Hepatocyte (in vitro differentiated cells): ENCODE measurements at places on chromosomes 11 and 22.
A peak's percentile ranks its signal among the peaks of the same experiment; 100 is the strongest.

GRCh38 chr22:36409911-36410756 lies 22.4 kb upstream of the MYH9 start:
- peak; percentile 98 for DNase-seq
- peak overlapping the region; percentile 98 for H3K27ac ChIP-seq
- H3K36me3 ChIP-seq, result no peaks in the 10 kb centered on the region
- H3K4me1 ChIP-seq, result peaks cover 8% of the 10 kb centered on the region
- H3K27me3 ChIP-seq, result no peaks in the 10 kb centered on the region

GRCh38 chr22:24830205-24830979 lies 24.4 kb downstream of the SGSM1 start:
- H3K36me3 ChIP-seq, result no peaks in the 10 kb centered on the region
- H3K27ac ChIP-seq, result no peak overlapping the region
- DNase-seq, result no peak
- no peak overlapping the region for H3K4me3 ChIP-seq
- peaks cover 16% of the 10 kb centered on the region for H3K4me1 ChIP-seq
- H3K27me3 ChIP-seq, result peaks cover 4% of the 10 kb centered on the region

GRCh38 chr22:17334059-17334458 lies 35.2 kb upstream of the CECR2 start:
- H3K4me3 ChIP-seq, result no peak overlapping the region
- H3K27ac ChIP-seq, result no peak overlapping the region
- no peaks in the 10 kb centered on the region for H3K27me3 ChIP-seq

- DNase-seq, result peak; percentile 51
- H3K27me3 ChIP-seq, result no peaks in the 10 kb centered on the region
- H3K36me3 ChIP-seq, result no peaks in the 10 kb centered on the region
- peaks cover 15% of the 10 kb centered on the region for H3K4me1 ChIP-seq
- H3K4me3 ChIP-seq, result no peak overlapping the region
Observed at GRCh38 chr22:19943082-19944026, 1.7 kb upstream of the TXNRD2 start.

DNA sequence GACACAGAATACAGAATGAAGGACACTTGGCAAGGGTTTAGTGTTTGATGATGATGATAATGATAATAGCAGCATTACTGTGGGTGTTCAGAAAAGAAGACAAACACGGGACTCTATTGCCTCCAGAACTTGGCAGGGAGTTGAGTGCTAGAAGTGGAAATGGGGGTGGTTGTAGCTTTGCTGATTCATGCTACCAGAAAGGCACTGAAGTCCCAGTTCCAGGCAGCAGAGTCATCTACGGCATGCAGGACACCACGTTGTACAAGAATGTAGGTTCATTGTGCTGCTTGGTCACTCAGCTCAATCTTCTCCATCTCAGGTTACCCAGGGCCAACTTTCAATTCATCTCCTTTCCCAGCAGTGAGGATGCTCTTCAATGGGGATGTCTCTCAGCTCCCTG lies 115.7 kb downstream of the NTM start:
- H3K4me1 ChIP-seq, result no peaks in the 10 kb centered on the region
- no peak overlapping the region for H3K27ac ChIP-seq
- H3K4me3 ChIP-seq, result no peak overlapping the region
- DNase-seq, result no peak
- no peaks in the 10 kb centered on the region for H3K36me3 ChIP-seq
